Activated CD4-positive, alpha-beta memory T cell treated with anti-CD3 and anti-CD28 coated beads, Interleukin-2, amount 10 ng/mL, durations not matched to agents 7 days and 5 days (primary cell): ENCODE measurements at places on chromosomes 7 and 10.

DNA sequence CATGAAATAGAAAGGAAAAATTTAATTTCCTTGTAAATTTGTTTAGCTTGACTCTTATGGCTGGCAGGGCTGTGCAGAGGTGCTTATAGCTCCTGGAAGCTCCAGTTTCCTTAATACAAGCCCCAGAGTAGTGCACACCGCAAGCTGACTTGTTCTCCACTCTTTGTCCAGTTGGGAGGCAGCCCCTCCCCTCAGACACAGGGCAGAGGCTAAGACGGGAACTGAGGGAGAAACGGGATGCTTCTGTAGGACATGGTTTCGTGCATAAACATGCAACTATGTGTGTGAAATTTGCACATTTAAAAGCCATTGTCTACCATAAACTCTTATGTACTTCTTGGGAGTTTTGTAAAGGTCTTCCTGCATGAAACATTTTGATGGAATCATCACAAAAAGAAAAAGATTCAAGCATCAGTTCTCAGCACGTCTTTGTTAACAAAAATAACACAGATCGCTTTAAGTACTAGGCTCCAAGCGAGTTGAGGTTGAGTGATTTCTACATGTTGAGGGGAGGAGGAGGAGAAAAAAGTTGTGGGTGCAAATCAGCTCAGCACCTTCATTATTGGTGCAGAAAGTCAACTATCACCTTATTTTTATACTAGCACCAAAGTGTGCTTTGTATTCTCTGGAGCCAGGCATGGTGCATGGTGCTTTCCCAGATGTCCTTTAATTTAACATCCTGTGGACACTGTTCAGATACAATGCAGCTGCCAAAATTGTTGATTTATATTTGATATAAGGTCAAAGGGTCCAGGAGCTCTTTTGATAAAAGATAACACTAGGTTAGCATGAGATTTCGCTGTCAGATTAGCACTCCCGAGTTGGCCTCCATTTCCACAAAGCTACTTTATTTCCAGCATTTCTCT is 124.5 kb downstream of the CHN2 start:
- H3K4me1 ChIP-seq, result no peaks in the 10 kb centered on the region
- no peaks in the 10 kb centered on the region for H3K36me3 ChIP-seq
- H3K4me3 ChIP-seq, result no peak overlapping the region

GRCh38 chr7:73433924-73434700 is 534 bp downstream of the FZD9 start:
- no peak for DNase-seq
- peaks cover 6% of the 10 kb centered on the region for H3K27me3 ChIP-seq
- H3K36me3 ChIP-seq, result peaks cover 6% of the 10 kb centered on the region
- H3K4me1 ChIP-seq, result peaks cover 8% of the 10 kb centered on the region

DNA sequence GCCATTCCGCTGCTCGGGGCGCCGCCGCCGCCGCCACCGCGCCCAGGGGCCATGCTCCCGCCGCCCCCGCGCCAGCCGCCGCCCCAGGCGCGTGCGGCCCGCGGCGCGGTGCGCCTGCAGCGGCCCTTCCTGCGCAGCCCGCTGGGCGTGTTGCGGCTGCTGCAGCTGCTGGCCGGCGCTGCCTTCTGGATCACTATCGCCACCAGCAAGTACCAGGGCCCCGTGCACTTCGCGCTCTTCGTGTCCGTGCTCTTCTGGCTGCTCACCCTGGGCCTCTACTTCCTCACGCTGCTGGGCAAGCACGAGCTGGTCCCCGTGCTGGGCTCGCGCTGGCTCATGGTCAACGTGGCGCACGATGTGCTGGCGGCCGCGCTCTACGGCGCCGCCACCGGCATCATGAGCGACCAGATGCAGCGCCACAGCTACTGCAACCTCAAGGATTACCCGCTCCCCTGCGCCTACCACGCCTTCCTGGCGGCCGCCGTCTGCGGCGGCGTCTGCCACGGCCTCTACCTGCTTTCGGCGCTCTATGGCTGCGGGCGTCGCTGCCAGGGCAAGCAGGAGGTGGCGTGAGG is 383 bp downstream of the MARVELD1 start:
- H3K27me3 ChIP-seq, result peaks cover 27% of the 10 kb centered on the region
- peak overlapping the region; percentile 97 for H3K4me3 ChIP-seq

GRCh38 chr7:2856388-2857169 is 12.5 kb upstream of the GNA12 start:
- H3K36me3 ChIP-seq, result no peaks in the 10 kb centered on the region
- H3K4me1 ChIP-seq, result no peaks in the 10 kb centered on the region
- H3K27me3 ChIP-seq, result no peaks in the 10 kb centered on the region
- DNase-seq, result no peak
- H3K4me3 ChIP-seq, result no peak overlapping the region

GRCh38 chr10:26486990-26487850 is 49.1 kb downstream of the APBB1IP start:
- peak; percentile 74 for DNase-seq
- H3K4me3 ChIP-seq, result peak overlapping the region; percentile 64
- peaks cover 56% of the 10 kb centered on the region for H3K4me1 ChIP-seq
- no peaks in the 10 kb centered on the region for H3K27me3 ChIP-seq
- peaks cover 32% of the 10 kb centered on the region for H3K36me3 ChIP-seq

GRCh38 chr10:63409465-63410027 is 56.2 kb downstream of the JMJD1C start:
- H3K4me1 ChIP-seq, result no peaks in the 10 kb centered on the region
- H3K27ac ChIP-seq, result no peak overlapping the region
- no peak overlapping the region for H3K4me3 ChIP-seq
- no peaks in the 10 kb centered on the region for H3K27me3 ChIP-seq
